ENCODE measurements at places on chromosomes 13 and 19.

DNA sequence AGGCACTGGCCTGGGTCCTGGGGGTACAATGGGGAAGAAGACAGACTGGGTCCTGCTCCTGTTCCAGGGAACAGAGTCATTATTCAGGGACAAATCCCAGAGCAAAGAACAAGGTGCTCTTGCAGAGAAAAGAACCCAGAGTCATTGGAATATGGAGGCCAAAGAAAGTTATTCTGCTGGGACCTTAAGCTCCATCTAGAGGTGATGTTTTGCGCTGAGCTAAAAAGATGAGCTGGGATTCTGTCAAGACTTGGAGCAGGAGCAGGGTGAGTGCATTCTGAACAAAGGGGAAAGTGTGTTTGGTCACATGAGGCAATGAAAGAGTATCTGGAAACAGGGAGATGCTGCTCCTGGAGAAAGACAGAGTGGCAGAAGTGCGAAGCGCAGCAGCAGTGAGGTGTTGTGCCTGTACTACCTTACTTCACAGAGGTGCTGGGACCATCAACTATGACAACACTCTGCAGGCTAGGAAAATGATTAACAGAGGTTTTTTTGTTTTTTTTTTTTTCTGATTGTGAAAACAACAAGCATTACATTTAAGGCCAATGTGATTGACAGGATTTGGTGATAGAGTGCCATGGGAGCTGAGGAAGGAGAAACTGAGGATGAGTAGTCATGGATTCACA lies 95.3 kb upstream of the TNFSF11 start:
- no peak for DNase-seq

DNA sequence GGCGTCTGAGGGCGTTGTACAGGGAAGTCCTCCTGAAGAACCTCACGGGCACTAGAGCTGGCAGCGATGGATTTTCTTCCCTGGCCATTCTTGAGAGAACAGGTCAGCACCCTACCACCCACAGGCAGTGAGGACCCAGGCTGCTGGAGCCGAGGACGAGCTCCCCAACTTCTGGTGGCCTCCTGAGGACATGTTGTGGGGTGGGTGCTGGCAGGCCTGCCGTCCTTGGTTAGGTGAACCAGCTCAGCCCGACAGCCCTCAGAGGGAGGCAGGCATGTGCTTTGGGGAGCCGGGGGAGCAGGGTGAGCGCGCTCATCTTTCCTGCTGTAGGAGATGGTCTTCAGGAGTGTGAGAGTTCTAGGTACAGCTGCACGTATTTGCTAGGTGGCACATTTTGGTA lies 15.4 kb downstream of the LYL1 start:
- no peak for DNase-seq

- DNase-seq = no peak
Measured at GRCh38 chr19:11165486-11166030, 10.0 kb upstream of the SPC24 start.

DNA sequence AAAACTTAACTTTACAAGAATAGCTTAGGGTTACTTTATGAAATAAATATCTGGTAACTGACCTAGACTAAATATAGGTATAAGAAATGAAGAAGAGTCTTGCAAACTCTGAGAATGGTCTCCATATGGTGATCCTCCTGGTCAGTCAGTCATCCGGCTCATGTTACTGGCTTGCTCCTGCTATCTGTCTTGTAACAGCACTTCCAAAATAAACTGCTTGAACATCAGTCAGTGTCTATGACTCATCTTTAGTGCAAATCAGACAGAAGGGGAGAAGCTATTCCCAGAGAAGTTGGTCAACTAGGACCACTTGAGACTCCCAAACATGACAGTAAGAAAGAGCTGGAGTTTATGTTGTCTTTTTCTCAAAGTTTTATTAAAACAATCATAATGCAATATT lies 1550.9 kb downstream of the PCDH9 start:
- DNase-seq = no peak

- DNase-seq = no peak
Measured at GRCh38 chr13:101346942-101347728, 69.2 kb downstream of the NALCN start.

DNA sequence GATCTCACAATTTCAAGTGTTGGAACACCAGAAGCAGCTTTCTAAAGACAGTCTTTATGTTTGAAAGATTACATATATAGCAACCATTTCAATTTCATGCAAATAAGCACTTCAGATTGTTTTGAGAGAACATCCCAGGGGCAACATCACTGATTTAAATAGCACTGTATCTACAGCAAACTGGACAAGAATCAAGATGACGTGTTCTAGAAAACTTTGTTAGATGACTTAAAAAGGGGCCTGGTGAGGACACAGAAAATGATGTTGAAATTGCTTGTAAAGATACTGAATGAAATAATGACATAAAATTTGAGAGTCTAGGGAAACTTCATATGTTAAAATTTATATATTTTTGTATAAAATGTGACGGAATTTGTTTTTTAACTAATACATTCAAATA lies 277.1 kb downstream of the KLF12 start:
- no peak for DNase-seq

DNA sequence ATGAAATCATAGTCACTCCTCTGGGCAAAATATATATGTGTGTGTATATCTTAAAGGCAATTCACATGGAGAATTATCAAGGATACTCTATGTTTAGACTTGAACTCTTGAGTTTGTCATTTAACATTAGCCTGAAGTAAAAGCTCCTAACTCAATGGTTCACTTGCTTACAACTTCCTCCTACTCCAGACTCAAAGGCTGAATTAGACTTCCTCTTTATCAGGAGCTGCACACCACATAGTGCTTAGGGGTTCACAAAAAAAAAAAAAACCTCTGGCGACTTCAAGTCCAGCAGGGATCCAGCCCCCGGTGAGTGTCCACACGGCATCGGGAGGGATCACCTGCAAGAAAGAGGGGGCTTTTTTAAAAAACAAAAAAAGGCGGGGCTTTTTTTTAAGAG lies 68.2 kb upstream of the LSM14A start:
- no peak for DNase-seq

- no peak for DNase-seq
Measured at GRCh38 chr13:30204564-30204963, 102.8 kb downstream of the KATNAL1 start.

- DNase-seq = no peak
Measured at GRCh38 chr13:90902255-90902654, 445.2 kb upstream of the MIR17HG start.

DNA sequence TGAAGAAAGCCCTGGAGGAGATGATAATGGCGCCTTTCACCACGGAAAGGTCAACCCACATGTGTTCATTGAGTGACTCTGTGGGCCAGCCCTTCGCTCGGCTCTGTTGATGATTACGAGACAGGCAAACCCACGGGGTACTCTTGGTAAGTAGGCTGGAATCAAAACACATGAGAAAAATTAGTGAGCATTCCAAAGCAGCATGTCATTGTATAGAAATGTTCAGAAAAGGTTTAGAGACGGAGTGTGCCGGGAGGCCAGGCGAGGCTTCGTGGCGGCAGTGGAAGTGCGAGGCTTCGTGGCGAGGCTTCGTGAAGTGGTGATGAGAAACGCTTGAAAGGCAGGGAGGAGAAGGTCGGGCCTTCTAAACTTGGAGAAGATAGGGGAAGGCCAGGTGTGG lies 144.3 kb downstream of the ZNF536 start:
- no peak for DNase-seq

GRCh38 chr13:96899946-96900345 lies 94.3 kb downstream of the OXGR1 start:
- DNase-seq = no peak

GRCh38 chr13:97951376-97951775 lies 2.1 kb upstream of the IPO5 start:
- no peak for DNase-seq

DNA sequence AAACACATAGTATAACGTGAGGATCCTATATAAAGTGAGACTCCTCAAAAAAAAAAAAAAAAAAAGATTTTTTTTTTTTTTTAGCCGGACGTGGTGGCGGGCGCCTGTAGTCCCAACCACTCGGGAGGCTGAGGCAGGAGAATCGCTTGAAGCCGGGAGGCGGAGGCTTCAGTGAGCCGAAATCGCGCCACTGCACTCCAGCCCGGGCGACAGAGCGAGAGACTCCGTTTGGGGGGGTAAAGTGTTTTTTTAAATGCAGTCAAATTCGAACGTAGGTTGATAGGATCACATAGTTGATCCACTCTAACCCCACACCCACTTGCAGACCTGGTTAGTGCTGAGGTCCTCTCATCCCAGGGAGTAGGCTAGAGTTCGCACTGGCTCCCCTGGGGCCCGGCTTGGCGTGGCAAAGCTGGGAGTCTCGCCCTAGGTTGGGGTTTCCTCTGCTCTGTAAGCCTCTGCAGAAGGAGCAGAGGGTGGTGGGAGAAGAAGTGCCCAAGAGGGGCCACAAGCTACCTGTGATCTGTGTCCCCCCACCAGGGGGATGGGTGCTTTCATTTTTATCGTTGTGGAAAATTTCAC lies 6.5 kb downstream of the RNF225 start:
- no peak for DNase-seq

DNA sequence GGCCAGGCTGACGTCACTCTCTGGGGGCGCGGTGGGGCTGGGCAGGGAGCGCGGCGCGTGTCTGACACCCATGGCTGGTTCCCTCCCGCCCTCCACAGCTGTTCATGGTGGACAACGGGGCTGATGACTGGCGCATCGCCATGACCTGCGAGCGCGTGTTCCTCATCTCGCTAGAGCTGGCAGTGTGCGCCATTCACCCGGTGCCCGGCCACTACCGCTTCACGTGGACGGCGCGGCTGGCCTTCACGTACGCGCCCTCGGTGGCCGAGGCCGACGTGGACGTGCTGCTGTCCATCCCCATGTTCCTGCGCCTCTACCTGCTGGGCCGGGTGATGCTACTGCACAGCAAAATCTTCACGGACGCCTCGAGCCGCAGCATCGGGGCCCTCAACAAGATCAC lies 14.7 kb downstream of the KCNN1 start:
- no peak for DNase-seq

GRCh38 chr13:78620936-78621470 lies 17.7 kb upstream of the POU4F1 start:
- no peak for DNase-seq

DNA sequence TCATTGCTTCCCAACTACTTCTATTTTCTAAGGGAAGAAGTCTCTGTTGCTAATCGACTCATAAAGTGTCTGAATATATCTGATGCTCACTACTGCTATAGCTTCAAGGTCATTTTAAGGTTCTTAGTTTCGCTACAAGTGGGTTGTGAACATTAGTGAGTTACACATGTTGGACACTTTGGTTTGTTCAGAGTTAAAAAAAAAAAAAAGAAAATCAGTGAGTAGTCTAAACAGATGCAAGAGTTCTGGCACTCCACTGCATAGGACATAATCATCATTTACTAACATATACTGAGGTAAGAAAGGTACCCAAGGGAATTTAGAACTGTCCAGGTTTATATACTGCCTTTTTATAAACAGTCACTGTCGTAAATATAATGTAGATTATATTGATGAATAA lies 108.8 kb downstream of the KLF12 start:
- DNase-seq = no peak

GRCh38 chr13:45278096-45278645 lies 62.8 kb downstream of the TPT1 start:
- no peak for DNase-seq

- DNase-seq = no peak
Measured at GRCh38 chr13:27018344-27018861, 153.2 kb downstream of the USP12 start.

DNA sequence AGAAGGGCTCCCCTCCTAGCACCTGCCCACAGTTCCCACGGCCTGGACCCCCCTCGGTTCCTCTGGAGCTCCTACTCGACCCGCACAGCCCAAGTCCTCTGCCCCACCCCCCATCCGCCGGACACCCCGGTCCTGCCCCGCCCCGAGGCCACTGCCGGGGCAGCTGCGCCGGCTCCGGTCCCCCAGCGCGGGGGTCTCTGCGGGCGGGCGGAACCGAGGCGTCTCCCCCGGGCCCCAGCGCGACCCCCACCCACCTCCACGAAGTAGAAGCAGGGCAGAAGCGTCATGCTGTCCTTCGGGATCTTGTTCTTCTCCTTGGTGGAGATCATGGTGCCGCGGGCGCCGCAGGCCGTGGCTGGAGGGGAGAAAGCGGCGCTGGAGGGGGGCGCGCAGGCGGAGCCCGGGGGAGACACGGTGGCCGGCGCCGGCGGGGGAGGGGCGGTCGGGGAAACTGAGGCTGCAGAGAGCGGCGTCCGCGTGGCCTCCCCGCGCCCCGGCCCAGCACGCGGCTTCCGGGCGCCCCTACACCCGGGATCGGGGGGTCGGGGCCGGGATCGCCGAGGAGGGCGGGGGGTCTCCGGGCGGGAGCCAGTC lies 427 bp downstream of the PLPPR3 start:
- no peak for DNase-seq
